ENCODE measurements at places on chromosomes 16 and 17.

DNA sequence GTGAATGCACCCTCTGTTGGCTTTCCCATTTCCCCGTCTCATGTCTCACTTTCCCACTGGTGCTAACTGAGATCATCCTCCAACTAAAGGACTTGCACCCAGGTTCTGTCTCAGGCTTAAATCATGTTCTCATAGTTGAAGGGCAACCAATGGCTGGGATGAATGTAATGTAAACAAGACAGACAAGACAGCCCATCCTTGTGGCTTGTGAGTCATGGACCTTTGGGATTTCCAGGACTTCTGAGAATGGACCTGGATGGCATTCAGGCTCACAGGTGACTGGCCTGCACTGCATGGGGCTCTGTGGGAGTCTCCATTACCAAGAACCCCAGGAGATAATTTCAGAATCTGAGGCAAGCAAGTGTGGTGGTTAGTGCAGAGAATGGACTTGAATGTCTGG lies 347.5 kb downstream of the HAPSTR1 start:
- DNase-seq = no peak

DNA sequence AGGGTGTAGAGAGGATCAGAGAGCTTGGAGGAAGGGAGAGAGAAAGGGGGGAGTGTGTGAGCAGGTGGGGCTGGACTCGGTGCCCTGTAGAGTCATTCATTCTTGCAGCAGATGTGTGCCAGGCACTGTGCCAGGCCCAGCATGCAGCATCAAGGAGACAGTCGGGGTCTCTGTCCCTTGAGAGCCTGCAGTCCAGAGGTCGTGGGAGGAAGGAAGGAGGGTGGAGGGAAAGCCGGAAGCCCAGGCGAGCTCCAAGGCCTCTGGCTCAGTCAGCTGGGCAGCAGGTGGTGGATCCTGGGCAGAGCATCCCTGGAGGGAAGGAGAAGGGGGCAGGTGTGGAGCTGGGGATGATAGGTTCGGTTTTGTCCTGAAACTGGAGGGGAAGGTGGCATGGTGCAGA lies 27.5 kb downstream of the EPN2 start:
- no peak for DNase-seq

- DNase-seq = peak; percentile 4
Observed at GRCh38 chr17:52604105-52604504, 445.6 kb upstream of the CA10 start.

DNA sequence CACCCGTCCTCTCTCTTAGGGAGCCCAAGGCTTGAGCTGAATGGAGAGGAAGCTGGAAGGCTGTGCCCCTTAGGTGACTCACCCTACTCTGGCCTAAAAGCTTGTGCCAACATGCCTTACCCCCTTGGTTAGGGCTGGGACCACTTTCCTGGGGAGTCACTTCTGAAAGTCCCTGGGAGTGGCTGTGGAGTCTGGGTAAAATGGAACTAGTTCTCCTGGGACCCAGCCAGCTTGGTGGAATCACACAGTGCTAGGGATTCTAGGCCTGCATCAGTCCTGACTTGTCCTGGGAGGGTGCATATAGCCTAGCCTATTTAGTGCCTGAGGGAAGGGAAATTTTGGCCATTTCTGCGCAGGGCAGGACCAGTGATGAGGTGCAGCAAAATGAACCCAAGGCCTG lies 10.5 kb downstream of the MMP28 start:
- no peak for DNase-seq

DNA sequence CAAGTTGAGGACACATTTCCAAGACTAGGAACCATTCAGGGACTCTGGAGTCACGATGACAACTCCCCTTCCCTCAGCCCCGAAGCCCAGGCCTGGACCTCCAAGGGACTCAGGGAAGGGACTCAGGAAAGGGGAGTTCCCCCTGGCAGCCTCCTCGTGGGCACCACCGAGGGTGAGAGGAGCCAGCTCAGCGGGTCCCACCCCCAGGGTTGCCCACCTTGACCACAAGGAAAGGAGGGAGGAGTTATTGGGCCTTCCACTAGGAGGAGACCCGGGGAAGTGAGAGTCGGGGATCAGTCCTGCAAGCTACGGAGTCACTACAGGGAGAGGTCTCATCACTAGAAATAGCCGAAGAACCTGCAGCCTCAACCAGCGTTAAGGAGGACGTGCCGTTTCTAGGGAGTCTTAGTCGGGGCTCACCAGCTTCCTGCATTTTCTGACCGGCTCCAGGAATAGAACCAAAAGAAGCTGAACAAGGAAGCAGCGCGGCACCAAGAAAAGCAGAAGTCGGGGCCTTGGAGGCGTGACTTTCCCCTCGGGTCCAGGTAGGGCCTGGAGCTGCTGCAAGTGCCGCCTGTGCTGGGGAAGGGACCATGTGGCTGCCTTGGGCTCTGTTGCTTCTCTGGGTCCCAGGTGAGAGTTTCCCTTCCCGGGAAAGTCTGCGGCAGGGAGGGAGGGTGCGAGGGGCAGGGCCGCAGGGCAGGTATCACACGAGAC lies at the start of gene CD300A:
Gene CD300A, plus strand, starts transcription at position 524 of the 717 bp plus-strand sequence. Its CDS starts 70 bp downstream, at position 594.
- no peak for DNase-seq

DNA sequence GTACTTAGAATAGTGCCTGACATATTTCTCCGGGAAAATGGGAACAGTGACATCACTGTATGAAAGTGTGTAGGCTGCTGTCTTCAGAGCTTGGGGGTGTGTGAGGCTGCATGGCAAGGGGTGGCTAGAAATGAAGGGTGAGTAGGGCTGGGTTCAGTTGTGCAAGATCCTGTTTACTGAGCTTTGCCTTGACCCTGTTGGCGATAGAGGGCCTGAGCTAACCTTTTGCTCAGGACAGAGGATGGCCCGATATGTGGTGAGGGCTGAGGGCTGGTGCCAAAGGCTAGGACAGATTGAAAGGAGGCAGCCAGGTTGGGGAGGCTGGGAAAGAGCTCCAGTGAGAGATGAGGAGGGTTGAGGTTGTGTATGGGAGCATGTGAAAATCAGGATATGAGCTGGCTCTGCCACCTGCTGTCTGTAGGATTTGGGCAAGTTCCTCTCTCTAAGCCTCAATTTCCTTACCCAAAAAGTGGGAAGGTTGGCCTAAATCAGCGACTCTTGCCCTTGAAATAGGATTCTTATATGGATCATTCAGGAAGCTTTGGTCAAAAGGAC lies 6.0 kb upstream of the CCL1 start:
- DNase-seq = no peak

DNA sequence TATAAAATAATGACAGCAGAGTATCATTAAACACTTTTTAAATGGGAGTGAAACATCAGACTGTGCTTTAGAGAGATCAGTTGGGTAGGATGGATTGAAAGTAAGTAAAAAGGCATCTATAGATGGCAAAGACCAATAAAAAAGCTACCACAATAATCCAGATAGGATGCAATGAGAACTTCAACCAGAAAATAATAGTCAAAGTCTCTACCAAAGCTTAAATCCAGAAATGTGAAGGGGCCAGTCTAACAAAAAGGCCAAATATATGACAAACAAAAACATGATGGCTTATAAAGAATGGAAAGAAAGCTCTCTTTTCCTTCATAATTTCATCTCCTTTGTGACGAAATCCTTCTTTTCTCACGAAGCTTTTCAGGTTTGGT lies 12.3 kb downstream of the KANSL1 start:
- DNase-seq = no peak

- no peak for DNase-seq
Observed at GRCh38 chr16:1990351-1991134, 773 bp downstream of the SYNGR3 start.

- no peak for DNase-seq
Observed at GRCh38 chr16:12323007-12323758, 346.6 kb downstream of the SNX29 start.

DNA sequence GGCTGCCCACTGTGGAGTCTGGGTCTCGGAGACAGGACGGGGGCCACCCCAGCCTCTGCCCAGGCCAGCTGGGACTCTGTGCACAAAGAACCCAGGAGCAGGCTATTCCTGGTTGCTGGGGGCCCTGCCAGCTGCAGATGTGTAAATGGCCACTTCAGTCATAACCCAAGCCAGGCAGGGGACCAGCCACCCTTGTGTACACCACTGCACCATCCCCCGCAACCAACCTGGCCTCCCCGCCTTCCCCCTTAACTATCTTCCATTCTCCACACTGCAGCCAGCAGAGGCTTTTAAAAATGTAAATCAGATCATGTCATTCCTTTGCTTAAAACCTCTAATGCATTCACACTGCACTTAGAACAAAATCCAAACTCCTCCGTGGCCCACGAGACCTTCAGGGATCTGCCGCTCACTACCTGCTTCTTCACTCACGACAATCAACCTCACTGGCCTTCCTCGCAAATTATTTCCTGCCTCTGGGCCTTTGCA lies 28.3 kb downstream of the RTN4RL1 start:
- DNase-seq = no peak

- DNase-seq = no peak
Observed at GRCh38 chr17:1022278-1023024, 25.5 kb downstream of the TIMM22 start.

DNA sequence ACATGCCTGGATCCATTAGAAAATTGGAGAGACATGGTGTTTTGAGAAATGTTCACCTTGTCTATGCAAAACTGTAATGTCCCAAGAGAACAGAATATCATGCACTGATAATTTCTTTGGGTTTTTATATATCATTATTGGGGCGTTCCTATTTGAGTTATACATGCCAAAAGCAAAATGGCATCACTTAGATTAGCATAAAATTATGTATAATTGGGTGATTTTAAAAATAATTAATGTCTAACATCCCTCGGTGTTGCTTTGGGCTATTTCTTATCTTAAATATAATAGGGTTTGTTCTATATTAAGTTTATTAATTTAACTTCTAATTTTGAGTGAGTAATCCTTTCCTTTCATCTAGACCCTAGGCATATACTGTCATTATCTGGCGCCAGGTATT lies at the start of gene KRT28:
Gene KRT28, minus strand, starts transcription at position 101 of the 400 bp plus-strand sequence. Its CDS starts 66 bp downstream, at position 35.
- DNase-seq = no peak

DNA sequence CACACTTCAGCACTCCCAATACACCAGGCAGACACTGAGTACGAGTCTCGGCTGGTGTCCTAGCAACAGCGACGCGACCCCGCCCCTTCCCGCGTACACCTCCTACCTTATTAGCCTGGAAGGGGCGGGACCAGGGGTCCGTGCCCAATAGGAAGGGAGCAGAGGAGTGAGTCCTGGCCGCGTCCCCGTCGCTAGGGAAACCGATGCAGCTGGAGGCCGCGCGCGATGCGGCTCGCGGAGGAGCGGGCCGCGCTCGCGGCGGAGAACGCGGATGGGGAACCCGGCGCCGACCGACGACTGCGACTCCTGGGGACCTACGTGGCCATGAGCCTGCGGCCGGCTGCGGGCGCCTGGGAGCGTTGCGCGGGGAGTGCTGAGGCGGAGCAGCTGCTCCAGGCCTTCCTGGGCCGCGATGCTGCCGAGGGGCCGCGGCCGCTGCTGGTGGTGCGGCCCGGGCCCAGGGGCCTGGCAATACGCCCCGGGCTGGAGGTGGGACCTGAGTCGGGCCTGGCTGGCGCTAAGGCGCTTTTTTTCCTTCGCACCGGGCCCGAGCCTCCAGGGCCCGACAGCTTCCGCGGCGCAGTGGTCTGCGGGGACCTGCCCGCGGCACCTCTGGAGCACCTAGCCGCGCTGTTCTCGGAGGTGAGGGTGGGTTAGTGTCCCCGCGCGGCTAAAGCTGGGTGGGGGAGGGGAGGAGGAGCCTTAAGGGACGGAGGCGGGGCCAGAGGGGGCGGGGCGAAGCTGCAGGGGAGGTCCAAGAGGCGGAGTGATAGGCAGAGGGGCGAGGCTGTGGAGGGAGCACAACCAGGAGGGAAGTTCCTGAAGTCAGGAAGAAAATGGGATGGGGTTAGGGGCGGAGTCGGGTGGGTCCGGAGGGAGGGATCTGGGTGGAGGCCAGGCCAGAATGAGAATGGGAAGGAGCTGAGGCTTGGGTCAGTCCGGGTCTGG lies at the start of gene DNAH9:
Gene DNAH9, plus strand, starts transcription at position 197 of the 948 bp plus-strand sequence. Its CDS starts 29 bp downstream, at position 226.
- peak; percentile 47 for DNase-seq

DNA sequence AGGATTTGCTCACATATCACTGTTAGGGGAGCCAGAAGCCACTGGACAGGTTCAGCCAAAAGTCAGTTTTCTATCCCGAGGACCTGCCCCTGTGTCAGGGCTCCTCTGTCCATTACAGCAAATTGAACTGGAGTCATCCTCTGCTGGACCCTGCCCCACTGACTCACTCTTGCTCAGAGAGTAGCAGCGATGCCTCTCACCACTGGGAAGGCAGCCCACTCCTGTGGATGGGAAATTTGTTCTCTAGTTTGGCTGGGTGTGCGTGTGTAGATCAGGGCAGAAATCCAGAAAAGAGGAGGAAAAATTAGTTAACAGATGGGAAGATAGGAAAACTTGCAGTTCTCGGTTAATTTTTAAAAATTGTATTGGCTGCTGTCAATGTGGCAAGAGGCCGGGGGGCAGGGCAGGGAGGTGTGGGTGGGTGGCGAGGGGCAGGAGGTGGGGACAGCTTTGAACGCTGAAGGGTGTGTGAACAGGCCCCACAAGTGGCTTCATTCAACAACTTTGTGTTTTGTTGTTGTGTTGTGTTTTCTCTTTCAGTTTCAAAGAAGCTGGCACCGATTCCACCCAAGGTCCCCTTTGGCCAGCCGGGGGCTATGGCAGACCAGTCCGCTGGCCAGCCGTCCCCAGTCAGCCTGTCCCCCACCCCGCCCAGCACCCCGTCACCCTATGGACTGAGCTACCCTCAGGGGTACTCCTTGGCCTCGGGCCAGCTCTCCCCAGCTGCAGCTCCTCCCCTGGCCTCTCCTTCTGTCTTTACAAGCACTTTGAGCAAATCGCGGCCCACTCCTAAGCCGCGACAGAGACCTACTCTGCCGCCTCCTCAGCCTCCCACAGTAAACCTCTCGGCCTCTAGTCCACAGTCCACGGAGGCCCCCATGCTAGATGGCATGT lies 33.6 kb downstream of the ELAC2 start:
- DNase-seq = peak; percentile 71

Data from fibroblast of pulmonary artery (primary cell).